ENCODE measurements at places on chromosomes 4 and X.

- DNase-seq = no peak
Measured at GRCh38 chr4:73979407-73979957, 2.3 kb downstream of the PF4 start.

DNA sequence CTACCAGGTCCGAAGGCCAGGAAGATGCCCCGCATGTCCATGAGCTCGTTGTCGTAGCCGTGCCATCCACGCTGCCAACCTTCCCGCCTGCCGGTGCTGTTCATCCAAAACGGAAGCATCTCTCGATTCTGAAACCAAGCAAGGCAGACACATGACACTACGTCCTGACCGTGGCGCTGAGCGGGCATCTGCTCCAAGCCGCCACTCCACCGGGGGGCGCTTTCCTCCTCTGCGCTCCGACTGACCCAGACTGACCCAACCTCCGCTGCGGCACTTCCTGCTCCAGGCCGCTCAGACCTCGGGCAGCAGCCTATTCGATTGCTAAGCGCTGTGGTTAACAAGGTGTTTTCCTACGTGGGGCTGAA lies 120.5 kb downstream of the ENPP6 start:
- no peak for DNase-seq

DNA sequence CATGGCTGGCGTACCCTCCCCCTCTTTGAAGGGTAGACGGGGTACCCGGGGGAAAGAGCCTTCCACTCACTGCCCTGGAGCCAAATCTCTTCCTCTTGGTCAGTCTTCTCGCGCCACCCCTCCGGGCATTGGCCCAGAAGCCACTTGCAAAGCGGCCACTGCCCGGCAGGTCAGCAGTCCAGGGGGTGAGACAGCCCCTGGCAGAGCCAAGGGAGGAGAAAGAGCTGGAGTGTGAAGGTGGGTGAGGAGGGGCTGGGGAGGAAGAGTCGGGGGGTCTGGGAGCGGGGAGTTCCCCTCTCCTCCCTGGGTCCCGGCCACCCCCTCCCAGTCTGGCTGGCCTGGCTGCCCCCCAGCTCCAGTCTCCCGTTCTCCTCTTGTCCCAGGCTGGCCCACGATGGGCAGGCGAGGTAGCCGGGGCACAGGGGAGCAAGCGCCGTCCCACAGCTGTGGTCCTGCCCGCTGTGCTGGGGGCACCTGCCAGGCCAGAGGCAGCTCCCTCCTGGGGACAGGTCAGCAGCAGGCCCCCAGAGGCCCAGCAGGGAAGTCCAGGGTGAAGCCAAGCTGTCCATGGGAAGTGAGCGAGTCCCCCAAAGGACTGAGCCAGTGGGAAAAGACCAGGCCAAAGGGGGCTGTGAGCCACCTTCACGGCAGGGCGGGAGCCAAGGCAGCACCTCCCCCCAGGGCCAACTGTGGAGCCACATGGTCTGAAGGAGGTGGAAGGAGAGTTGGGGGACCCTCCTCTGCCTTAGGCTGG lies 21.6 kb upstream of the DUSP9 start:
- DNase-seq = no peak

GRCh38 chr4:156290811-156291210 lies 337.1 kb upstream of the CTSO start:
- DNase-seq = no peak

GRCh38 chrX:15718283-15718970 lies 19.6 kb upstream of the CA5B start:
- DNase-seq = no peak
